ENCODE measurements at places on chromosomes 4 and X.

GRCh38 chrX:28988246-28988645 lies 401.0 kb downstream of the IL1RAPL1 start:
- no peak for DNase-seq

DNA sequence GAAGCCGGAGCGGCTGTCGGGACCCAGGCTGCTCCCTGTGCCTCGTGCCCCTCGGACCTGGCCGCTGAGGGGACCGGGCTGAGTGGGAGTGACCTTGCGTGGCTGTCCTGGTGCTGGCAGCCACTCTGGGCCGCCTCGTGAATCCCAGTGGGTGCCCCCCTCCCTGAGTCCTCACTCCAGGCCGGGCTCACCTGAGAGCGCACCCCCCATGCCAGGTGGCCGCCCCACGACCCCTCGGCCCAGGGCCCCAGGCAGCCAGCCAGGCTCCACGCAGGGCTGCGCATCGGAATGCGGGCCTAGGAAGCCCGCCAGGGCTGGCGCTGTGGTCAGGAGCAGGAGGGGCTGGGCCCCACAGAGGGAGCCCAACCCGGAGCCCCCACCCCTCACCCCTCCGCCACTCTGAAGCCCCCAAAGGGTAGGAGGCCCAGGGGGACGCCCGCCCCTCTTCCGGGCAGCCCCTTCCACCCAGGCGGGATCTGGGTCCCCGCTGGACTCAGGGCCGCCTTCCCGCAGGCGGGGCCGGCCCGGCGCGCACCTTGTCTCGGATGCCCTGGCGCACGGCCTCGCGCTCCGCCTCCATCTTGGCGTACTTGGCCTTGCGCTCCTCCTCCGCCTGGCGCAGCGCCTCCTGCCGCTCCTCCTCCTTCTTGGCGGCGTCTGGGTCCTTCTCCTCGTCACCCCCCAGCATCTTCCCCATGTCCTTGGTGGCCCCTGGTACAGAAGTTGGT lies 33.9 kb downstream of the CPLX1 start:
- DNase-seq: no peak

GRCh38 chrX:141468940-141469339 lies 115.6 kb downstream of the SPANXA1 start:
- DNase-seq: no peak

GRCh38 chr4:6705646-6706045 lies 4.0 kb downstream of the MRFAP1L1 start:
- no peak for DNase-seq

- no peak for DNase-seq
These were observed 21.8 kb upstream of the GBA3 start for GRCh38 chr4:22670956-22671355.

DNA sequence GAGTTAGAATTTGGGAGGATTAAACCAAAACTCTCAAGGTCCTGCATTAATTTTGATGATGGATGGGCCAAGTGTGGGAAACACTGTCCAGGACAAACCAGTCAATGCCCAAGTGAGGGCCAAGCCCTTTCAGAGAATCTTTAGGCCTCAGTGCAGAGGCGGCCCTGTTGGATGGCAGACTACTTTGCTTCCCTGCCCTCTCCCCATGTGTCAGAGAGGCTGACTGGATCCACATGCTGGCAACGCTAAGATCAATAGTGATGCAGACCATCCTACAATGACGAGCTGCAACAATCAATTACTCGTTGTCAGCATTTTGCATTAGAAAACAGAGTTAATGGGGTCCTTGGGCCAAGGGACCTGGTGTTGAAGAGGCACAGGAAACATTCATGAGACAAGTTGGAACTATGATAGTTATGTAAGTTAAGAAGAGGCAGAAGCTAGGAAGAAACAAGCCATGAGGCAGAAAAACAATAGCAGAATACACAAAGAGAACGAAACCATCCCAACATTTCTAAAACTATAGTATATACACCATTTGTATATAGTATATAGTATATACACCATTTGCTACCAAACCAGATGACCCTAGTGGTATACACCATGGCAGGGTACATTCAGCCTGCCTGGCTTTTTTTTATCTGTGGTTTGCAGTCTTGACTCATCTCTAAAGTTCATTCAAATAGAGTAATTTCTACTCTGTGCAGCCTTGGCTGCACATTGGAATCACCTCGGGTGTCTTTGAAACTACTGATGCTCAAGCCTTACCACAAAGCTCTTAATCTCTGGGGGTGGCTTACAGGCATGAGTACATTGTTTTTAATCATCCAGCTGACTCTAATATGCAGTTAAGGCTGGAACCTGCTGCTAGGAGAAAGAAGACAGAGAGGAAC lies 147.7 kb upstream of the GYPA start:
- DNase-seq: no peak

DNA sequence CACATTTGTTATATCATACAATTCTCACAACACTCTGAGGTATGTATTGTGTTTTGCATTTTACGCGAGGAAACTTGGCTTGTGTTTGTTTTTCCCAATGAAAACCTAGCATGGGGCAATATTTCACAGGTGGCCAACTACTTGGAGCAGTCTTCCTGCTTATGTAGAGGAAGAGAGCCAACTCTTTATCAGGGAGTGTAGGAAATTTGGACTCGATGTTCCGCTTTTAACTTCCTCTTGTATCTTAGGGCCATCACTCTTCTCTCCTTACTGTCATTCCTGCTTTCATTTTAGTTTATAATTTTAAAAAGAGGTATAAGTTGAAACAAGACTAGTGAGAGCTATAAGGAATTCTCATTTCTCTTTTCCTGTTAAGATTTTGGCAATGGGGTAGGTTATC lies 107.7 kb upstream of the RPS6KA3 start:
- no peak for DNase-seq

DNA sequence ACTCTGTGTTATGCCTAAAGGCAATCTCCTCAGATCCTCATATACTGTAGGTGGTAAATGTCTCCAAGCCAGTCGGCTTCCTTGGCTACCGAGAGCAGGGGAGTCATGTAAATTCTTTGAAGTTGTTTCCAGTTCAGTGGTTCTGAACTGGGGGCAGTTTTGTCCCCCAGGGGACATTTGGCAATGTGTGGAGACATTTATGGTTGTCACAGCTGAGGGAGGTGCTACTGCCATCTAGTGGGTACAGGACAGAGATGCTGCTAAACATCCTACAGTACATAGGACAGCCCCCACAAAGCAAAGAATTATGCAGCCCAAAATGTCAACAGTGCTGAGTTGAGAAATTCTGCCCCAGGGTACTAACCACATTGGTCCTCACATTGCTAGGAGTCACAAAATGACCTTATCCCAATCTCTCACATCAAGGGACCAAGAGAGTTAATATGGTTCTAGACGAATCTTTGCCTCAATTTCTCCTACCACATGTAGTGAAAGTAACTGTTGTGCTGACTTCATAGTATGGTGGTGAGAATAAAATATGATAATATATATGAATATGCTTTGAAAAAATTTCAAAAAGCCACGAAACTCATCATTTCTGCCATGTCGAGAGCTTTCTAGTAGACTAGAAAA lies 104.4 kb upstream of the ARHGAP24 start:
- no peak for DNase-seq

DNA sequence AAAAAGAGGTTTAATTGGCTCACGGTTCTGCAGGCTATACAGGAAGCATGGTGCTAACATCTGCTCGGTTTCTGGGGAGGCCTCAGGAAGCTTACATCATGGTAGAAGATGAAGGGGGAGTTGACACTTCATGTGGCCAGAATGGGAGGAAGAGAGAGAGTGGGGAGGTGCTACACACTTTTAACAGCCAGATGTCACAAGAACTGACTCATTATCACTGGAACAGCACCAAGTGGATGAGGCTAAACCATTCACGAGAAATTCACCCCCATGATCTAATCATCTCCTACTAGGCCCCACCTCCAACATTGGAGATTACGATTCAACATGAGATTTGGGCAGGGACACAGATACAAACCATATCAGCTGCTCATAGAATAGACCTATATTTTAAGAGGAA lies 255.8 kb downstream of the OPHN1 start:
- no peak for DNase-seq
